Caco-2 (cell line): ENCODE measurements at places on chromosomes 6 and 20.

DNA sequence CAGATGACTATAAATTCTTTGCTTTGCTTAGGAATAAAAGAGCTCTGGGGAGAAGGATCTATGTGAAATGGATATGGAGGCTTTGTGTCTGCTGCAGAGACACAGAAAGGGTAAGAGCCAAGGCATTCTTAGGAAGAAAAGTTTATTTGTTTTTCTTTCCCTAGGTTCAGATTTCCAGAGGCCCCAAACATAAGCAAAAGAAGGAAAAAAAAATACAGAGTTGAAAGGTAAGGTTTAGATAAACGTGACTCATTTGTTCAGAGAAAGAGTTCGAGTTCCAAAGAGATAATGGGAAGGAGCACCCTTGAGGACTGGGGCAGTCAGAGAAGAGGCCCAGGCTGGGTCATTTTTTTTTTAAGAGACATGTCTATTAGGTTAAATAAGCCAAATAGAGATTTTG is 27.4 kb upstream of the BMP5 start:
- DNase-seq, result no peak

DNA sequence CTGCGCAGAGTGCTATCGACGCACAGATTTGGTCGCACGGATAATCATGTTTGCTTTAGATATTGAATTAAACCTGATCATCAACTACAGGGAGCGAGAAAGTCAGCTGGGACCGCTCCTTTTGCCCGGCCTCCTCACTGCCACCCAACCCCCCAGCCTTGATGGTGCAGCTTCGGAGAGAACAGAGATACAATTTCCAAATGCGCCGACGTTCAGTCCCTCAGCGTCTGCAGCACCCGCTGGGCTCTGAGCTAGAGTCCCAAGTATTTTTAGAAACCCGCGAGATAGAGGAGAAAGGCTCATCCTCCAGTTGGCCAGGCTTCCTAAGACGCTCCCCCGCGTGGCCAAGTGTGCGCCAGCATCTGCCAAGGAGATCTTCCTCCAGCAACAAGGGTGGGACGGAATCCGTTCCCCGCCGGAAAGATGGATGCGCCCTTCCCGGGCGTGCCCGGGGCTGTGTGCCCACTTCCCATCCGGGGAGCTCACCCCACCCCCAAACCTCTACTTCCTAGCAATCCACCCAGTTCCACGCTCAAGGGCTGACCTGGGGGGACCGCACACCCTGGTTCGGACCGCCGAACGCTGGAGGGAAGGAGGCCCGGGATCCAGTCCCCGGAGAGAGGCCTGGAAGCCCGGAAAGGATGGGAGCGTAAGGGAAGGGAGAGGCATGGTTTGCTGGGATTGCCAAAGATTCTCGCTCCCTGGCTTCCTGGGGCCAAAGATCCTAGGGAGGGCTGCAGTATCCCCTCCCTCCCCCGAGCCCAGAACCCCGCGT is 4.1 kb downstream of the NKX2-2 start:
- no peak for DNase-seq

DNA sequence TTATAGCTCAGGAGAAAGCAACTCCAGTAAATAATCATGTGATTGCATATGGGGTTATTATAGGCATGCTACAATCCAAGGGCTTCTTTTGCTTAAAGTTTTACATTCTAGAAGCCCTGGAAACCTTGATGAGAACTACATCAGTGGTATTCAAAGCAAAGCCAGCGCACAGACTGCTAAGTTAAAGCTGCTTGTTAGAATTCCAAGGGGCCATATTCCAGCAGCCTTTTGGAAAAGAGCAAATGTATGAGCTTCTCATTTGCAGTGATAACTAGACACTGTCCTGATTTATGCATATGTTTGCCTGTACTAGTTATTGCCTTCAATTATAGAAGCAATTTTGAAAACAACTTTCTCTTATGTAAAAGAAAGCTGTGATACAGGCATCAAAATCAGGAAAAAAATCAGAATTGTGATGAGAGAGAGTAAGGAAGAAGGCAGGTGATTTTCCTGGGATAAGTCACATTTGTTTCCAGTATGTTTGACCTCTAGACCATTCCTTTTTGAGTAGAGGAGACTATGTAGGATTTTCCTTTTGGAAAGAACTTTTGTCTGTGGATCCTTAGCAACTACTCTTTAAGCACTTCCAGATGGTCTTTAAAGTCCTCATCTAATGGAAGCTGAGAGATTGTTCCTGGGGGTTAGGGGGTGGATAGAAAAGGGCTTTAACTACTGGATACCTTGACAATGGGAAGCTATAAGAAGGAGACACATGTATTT is 159.2 kb downstream of the PLCB4 start:
- no peak for DNase-seq

- DNase-seq, result no peak
Measured at GRCh38 chr6:163866192-163866591, 451.7 kb downstream of the QKI start.

DNA sequence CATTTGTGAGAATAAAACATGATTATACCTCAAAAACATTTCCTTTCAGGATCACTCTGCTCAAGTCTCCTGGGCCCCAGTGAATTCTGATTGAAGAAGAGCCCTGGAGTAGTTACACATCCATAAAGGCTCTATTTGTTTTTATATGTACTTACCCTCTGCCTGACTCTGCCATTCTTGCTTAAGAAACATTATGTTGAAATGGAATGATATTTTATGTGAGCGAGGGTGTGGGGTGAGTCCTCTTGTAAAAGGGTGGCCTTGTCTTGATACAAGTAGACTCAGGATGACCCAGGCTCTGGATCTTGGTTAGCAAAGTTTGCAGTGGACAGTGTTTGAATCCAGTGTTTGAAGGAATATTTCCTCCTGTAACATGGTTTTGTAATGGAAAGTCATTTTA is 215.4 kb upstream of the PREP start:
- DNase-seq, result no peak
